ENCODE measurements at places on chromosomes 4 and X.

- peak; percentile 88 for DNase-seq
These were observed 4.4 kb downstream of the ADGRL3 start for GRCh38 chr4:61204353-61205060.

DNA sequence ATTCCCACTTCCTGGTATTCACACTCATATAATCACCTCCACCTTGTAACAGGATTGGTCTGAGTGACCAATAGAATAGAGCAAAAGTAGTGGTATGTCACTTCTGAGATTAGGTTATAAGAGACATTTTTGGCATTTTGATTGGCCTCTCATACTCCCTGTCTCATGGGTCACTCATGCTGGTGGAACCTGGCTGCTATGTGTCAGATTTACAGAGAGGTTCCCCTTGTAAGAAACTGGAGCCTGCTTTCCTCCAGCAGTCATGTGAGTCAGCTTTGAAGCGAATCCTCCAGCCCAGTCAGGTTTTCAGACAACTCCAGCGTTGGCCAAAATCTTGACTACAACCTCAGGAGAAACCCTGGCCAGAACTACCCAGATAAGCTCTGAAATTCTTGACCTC lies 2.6 kb upstream of the OTUD4 start:
- peak; percentile 82 for DNase-seq

DNA sequence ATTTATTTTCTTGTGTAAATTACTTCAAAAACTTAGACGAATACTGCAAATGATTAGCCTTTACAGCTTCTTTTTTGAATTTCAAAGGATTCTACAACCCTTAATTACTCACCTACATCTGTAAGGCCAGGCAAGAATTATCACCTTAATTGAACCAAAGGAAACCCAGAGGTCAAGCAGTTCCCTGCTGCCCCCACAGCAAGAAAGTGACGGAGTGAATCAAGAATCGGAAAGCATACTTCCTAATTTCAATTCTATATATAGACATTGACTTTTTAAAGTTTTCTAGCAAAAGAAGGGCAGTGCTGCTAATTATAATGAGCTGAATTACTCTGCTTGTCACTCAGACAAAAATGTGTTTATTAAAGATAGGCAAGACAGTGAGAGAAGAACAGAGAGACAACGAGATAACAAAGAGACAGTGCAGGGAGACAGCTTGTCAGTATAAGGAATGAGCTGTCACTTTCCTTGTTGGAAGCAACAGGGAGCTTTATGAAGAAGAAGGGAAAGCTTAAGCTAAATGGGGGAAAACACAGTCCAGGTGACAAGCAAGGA lies 47.5 kb upstream of the SPANXN4 start:
- no peak for DNase-seq

- peak; percentile 11 for DNase-seq
These were observed 230.3 kb upstream of the NEIL3 start for GRCh38 chr4:177079327-177079726.

DNA sequence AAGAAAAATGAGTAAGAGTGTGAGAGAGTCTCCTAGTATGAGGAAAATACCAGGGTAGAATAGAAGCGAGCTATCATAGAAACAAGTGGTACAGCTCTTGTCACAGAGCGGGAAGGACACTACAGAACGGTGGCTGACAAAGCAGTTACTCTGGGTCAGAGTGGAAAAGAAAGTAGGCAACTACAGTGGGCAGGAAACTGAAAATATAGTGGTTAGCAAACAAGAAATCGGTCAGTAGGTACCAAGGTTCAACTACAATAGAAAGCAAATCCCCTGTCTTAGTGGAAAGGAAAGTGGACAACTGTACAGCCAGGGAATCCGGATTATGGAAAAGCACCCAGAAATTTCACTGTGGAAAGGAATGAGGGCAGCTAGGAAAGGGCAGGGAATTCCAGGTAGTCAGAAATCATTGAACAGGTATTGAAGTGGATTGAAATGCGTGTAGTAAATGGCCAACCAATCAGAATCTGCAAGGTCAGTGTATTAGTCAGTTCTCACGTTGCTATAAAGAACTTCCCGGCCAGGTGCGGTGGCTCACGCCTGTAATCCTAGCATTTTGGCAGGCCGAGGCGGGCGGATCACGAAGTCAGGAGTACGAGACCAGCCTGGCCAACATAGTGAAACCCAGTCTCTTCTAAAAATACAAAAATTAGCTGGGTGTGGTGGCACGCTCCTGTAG lies 219.6 kb upstream of the DIAPH2 start:
- no peak for DNase-seq
